ENCODE measurements at places on chromosomes 12 and 14.

- no peak for DNase-seq
These were observed 19.9 kb upstream of the MSI1 start for GRCh38 chr12:120388691-120389481.

GRCh38 chr12:32765906-32766305, 10.2 kb upstream of the YARS2 start:
- no peak for DNase-seq

- DNase-seq, result no peak
These were observed 7.1 kb upstream of the BHLHE41 start for GRCh38 chr12:26131936-26132335.

- no peak for DNase-seq
These were observed 125.2 kb downstream of the ZNF664 start for GRCh38 chr12:124098101-124098757.

DNA sequence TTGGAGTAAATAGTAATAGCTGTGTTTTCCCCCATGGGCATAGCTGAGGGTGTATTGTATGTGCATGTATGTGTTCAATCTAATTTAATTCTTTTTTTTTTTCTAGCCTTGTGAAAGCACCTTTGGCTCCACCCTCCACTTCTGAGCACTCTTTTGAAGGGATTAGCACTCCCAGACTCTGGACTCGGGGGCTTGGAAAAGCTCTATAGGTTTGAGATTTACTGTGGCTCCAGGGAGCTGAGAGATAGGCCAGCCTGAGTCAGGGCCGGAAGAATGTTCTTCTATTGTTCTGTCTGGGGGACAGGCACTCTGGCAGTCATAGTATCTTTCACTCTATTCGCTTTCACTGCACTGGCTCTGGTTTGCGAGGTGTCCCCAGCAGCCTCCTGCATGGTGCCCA, 540.0 kb upstream of the TBX3 start:
- DNase-seq, result no peak

GRCh38 chr14:64541261-64541971, 875 bp downstream of the HSPA2 start:
- DNase-seq, result no peak

DNA sequence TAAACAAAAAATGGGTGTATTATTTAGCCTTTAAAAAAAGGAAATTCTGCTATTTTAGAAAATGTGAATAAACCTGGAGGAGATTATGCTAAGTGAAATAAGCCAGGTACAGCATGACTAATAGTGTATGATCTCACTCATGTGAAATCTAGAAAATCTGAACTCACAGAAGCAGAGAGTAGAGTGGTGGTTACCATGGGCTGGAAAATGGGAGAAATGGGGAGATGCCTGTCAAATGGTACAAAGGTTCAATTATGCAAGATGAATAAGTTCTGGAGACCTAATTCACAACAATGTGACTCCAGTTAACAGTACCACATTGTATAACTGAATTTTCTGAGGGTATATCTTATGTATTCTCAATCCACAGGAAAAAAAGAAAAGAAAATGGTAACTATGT, 17.4 kb upstream of the LEMD3 start:
- no peak for DNase-seq

DNA sequence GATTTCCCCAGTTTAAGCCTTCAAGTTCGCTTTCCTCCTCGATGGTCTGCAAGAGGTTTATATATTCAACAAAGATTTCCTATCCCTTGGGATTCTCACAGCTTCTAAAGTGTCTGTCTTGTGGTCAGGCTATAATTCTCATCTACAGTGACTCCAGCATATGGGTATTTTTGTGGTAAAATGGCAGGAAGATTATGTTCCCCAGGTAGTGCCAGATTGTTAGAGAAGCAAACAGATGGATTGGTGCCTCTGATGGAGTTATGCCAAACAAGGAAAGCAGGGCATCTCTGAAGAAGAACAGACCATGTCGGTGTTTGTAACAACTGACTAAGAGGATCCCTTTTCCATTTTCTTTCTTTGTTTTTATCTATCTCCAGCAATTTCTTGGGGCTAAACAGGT, 5.5 kb upstream of the CCDC175 start:
- DNase-seq, result no peak

DNA sequence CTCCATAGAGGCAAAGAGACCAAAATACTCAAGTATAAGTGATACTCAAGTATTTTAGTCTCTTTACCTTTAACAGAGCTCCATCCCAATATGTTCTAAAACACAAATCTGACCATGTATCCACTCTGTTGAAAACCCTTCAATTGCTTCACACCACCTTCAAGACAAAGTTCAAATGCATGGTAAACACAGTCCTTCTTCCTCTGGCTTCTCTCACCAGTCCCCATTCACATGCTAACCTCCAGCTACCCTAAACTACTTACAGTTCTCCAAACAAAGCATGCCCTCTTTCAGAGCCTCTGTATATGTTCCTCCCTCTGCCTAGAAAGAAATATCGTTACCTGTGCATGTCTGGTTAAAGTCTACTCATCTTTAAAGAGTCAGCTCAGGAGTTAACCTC, 100.2 kb downstream of the NUMB start:
- no peak for DNase-seq

- DNase-seq, result no peak
These were observed 50.0 kb downstream of the ADGRD1 start for GRCh38 chr12:131003716-131004045.

DNA sequence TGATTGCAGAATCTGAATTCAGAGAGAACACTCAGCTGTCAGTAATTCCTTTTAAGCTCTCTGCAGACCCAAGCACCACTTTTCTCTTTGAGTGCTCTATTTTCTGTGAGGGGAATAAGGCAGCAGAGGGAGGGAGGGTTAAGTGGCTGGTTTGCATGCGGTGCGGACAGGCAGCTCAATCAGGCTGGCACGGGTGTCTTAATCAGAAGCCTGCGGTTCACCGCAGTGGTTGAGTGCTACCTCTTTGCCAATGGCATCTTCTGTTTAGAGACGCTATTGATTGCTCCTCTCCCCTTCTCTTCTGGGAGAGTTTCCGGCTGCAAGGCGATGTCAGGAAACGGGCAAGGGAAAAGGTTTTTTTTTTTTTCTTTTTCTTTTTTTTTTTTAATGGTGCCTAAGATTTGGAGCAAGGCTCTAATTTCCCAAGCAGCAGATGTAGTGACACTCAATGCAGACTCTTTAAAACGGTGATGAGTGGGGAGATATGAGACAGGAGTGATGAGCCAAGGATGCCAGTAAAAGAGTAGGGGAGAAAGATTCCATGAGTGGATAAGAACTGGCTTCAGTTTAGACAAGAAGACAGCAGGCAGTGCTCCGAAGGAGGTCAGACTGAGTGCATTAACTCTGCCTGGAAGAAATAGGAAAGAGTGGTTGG, 533.7 kb upstream of the SEL1L start:
- no peak for DNase-seq

DNA sequence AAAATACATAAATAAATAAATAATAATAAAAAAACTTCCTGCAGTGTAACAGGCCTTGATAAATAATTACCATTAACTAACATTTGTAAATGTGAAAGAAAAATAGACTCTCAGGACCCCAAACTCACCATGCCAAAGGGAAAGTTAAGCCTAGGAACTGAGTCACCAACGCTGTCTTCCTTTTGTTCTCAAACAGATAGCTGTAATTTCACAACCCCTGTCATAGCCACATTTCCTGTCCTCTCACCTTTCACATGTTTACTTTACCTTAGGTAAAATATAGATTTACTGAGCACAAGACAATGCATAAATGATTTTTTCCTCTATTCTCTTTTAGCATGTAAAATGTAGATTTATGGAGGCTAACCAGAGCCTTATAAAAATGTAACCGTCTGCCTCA, 35.9 kb upstream of the CHST11 start:
- no peak for DNase-seq

DNA sequence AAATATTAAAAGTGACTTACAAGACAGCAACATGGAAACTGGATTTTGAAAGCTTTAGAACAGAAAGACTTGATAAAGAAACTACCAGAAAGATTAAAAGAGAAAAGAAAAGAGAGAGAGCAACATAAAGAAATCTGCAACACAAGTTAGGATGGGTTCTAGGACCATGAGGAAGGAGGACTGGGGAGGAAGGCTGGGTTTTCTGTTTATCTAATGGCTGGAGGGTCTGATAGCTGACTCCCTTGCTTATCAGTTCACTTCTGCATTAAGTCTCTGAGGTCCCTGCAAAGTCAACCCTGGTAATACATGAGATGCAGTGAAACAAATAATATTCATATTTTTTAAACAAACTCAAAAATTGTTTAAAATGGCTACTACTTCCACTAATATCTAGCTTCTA, 90.1 kb downstream of the RPAP3 start:
- DNase-seq, result no peak

GRCh38 chr12:89166525-89166934, 185.8 kb downstream of the DUSP6 start:
- DNase-seq, result no peak

DNA sequence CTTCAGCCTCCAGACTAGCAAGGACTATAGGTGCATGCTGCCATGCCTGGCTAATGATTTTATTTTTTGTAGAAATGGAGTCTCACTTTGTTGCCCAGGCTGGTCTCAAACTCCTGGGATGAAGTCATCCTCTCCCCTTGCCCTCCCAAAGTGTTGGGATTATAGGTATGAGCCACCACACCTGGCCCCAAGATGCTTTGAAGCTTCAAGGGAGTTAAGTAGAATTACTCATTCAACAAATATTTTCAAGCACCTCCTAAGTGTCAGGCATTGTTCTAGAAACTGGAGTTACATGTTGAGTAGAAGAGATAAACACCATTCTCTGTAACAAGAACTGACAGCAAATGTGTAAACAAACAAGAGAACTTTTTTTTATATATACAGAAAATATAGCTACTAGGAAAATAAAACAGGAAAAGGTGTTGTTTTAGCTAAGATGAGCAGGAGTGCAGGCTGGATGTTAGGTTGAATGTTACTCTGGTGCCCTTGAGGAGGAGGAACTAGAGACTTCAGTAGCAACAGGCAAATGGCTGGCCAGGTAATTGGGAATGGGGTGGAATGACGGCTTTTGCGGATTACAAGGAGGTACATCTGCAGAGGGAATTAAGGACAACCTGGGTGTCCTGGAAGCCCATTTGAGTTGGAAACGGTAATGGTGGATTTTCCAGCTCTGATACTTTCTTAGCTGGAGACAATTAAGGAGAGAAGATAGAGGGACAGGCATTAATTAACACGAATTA, 32.0 kb upstream of the CFAP54 start:
- DNase-seq, result no peak

- no peak for DNase-seq
These were observed 30.0 kb downstream of the DTX1 start for GRCh38 chr12:113086249-113087164.

DNA sequence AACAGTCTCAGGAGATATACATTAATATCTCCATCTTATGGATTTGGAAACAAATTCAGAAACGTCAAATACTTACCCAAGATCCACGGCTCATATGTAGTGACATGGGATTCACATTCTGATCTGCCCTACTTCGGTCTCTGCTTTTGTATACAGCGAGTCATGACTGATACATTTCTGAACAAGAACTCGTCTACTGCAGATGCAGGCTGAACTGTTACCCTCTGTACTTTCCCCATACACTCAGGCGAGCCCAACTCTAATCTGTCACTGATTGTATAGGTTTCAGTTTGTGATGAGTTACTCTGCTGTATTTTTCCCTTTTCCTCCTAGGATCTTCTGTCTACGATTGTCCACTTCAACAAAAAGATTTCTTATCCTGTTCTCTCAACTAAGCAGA, 441.6 kb downstream of the CCDC91 start:
- DNase-seq, result no peak

DNA sequence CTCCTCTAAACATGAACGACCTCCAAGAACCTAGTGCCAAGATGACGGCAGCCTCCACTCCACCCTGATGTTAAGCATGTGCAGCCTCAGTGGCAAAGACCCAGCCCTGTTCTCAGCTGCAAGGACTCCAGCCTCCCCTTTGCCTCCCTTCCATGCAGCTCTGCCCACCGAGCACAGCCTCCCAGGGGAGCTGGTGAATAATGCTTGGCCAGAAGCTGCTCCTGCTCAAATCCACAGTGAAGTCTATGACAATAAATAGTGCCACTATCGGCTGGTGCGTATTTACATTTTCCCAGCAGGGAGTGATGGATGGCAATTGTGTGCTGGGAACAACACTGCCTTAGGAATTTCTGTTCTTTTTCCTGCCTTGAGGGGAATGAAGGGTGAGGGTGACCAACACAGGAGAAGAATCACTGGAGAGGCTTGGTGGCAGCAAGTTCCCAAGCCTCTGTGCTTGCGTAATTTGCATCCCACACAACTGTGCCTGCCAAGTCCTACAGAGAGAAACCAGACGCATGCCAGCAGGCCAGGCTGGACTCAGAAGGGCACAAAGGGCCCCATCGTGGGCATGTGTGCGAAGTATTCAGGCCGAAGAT, 29.9 kb upstream of the TC2N start:
- no peak for DNase-seq

- DNase-seq, result no peak
These were observed 1.3 kb downstream of the TMEM233 start for GRCh38 chr12:119594772-119595445.

- DNase-seq, result no peak
These were observed 701 bp downstream of the SPRING1 start for GRCh38 chr12:116736962-116737773.

DNA sequence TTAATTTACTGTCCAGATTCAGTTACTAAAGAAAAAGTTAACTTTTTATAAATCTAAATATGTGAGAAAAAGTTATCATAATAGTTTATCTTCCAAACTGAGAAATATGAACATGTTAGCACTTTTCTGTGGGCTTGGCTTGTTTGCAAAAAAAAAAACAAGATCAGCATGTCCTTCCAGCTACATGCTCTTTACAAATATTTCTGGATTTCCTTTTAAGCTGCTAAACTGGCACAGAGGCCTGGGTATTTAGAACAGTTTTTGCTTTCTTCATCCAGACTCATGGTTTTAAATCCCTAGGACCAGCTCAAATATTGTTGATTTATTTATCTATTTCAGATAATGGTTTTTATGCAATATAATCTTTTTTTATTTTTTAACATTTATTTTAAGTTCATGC, 1444.5 kb upstream of the FLRT2 start:
- DNase-seq, result no peak

DNA sequence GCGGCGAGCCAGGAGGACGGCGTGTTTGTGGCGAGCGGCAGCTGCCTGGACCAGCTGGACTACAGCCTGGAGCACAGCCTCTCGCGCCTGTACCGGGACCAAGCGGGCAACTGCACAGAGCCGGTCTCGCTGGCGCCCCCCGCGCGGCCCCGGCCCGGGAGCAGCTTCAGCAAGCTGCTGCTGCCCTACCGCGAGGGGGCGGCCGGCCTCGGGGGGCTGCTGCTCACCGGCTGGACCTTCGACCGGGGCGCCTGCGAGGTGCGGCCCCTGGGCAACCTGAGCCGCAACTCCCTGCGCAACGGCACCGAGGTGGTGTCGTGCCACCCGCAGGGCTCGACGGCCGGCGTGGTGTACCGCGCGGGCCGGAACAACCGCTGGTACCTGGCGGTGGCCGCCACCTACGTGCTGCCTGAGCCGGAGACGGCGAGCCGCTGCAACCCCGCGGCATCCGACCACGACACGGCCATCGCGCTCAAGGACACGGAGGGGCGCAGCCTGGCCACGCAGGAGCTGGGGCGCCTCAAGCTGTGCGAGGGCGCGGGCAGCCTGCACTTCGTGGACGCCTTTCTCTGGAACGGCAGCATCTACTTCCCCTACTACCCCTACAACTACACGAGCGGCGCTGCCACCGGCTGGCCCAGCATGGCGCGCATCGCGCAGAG, 873 bp downstream of the PLXNC1 start:
- DNase-seq, result no peak

Data from stimulated activated CD8-positive, alpha-beta memory T cell treated with anti-CD3 and anti-CD28 coated beads, Interleukin-7, amount 100 ng/mL, for 1 hour (primary cell).